ENCODE measurements at places on chromosomes 12 and 14.
A peak's percentile ranks its signal among the peaks of the same experiment; 100 is the strongest.

- DNase-seq: no peak
Observed at GRCh38 chr12:86613311-86613710, 357.1 kb upstream of the MGAT4C start.

DNA sequence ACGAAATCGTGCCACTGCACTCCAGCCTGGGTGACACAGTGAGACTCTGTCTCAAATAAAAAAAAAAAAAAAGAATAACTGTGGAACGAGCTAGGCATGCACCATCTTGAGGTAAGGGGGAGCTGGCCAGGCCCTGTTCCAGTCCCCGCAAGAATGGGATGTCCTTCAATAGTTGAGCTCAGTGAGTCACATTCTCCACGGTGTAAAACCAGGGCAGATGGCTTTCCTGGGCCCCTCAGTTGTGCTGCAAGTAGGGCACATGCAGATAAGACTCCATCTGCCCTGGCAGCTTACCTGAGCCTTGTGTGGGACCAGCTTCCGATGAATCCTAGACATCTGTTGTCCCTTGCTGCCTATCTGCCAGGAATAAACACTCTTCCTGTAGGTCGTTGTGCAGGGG is 312.1 kb downstream of the VRK1 start:
- DNase-seq: no peak

DNA sequence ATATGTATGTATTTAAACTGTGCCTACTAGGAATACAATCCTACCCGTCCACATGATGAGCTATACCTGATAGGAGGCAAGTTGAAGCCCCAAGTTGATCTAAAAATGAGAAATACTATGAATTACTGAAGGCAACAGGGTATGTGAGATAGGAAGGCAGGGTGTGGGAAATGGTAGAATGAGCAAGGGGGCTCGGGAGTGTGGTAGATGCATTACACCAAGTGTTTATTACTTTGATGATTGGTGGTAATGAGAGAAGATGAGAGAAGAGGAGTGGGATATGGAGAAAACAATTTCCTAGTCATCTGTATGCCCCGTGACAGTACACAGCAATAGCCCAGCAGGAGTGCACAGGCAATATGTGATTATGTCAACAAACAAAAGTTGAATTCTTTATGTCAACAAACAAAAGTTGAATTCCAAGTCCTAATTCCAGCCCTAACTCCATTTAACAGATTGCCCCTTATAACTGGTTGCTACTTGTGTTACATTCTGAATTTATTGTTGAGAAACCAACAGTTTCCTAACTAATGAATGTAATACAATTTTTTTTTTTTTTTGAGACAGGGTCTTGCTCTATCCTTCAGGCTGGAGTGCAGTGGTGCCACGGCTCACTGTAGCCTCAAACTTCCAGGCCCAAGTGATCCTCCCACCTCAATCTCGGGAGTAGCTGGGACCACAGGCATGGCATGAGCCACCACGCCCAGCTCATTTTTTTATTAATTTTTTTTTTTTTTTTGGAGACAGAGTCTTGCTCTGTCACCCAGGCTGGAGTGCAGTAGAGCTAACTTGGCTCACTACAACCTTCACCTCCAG is 2.5 kb downstream of the LPCAT3 start:
- no peak for DNase-seq

DNA sequence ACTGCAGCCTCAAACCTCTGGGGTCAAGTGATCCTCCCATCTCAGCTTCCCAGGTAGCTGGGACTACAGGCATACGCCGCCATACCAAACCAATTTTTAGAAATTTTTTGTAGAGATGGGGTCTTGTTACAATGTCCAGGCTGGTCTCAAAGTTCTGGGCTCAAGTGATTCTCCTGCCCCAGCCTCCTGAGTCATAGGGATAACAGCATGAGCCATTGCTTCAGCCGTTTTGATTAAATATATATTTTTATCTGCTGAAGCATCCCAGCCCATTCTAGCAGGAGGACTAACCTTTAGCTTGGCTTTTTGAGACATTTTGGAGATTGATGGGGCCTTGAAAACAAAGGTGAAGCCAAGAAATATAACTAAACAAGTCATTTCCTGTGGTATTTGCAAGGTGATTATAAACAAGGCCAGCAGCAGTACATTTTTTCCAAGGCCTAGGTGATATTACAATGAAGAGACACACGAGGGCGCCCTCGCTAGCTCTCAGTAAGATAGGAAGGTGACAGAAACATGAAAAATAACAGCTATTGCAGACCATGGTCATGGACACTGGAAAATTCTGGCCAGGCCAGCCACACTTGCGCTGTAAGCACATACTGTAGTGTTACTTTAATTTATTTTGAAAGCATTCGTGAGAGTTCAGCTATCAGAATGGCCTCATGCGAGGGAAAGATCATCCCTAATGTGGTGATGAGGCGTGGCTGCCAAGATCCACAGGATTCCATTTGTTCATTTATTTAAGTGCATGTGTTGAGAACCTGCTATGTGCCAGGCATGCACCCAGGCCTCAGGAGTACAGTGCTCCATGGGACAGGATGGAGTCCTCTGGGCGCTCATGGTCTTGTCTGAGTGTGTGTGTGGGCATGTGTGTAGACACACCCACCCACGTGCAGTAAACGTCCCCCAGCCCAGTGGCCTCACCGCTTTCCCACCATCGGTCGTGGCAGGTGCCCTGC is 63.5 kb downstream of the DGLUCY start:
- DNase-seq: peak; percentile 23

DNA sequence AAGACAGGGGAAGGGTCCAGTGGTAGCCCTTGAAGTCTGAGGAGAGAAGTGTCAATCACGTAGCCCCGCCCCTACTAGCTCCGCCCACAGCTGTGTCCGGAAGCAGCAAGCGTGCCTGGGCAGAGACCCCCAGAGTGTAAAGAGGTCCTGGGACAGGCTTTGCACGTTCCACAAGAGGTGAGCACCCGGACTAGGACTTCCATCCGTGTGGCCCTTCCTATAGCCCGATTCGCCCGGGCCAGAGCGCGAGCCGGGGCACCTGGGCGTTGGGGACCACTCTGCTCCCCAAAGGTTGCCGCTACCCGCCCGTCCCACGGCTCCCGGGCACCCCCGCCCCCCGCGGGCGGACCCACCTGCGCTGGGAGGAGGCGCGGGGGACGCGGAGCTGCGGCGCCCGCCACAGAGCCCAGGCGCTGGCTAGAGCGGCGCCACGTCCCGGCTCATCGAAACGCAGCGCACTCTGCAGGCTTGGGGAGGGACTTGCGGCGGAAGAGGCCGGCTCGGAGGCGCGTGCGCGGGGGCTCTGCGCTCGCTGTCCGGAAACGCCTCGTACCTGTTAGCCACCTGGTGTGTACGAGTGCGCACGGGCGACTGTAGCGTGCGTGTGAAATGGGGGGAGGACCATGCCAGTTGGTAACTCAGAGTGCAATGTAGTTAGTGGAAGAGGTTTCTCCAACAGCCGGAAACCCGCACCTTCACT is at the start of gene RABGGTA:
RABGGTA (minus strand) TSS at position 464 of the 700 bp plus-strand sequence. CDS start 482 bp downstream, outside the sequence.
- peak; percentile 86 for DNase-seq

- DNase-seq: no peak
Observed at GRCh38 chr12:94712815-94713515, 62.6 kb upstream of the TMCC3 start.

GRCh38 chr12:110338754-110339153 is 57.7 kb downstream of the ATP2A2 start:
- no peak for DNase-seq

DNA sequence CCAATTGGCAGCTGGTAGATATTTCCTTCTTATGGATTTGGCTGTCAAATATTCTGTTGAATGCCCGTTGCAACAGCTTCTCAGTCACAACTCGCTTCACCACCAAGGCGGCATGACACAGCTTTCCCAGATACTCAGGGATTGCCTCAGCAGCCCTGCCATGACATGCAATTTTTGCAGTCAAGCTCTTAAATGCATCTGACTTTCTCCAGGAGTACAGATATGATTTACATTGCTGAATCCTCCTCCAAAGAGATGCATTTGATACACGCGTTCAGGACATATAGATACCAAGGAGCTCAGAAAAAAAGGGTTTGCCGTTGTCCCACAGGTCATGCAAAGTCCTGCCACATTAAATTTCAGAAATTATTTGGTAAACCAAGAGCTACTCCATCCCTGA is 6.5 kb downstream of the KRT5 start:
- DNase-seq: no peak

DNA sequence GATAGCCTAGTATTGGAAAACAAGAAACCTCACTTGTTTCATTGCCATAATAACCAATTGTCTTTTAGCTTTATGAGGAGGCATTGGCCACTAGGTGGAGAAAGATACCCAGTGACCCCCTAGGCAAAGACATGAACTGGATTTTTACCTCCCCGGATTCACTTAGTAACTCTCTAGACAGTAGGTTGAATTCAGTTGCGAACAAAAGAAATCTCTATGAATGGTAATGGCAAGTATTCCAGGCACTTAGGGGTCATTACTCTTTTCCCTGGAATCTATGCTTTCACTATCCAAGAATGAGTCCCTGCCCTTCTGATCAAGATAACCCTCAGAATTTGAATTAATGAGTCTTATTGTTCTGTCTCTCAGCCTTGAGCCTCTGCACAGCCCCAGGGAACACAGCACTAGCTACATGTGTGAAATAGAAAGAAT is 29.5 kb upstream of the RHOJ start:
- no peak for DNase-seq

DNA sequence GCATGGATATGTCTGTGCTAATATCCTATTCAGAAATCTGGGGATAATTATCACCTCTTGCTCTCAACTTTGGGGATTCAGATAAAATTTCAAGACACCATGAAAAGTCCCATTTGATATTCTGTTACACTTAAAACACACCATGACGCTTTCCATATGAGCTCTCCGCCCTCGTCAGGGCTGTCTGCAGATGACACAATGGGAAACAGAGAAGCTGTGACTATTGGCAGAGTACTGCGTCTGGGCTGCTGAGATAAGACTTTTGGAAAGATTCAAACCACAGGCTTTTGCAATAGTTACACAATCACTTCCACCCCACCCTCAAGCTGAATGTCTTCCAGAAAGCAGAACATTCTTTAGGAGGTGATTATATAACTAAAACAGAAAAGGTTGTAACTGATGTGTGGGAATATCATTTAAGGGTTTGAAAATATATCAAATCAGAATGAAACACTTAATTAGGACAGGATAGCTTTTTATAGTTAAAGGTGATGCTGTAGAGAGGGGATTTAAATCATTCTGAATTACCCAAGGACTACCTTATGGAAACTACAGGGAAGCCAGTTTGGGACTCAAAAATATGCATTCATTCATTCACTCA is 75.3 kb upstream of the TMPO start:
- no peak for DNase-seq

- no peak for DNase-seq
Observed at GRCh38 chr12:51480978-51481377, 56.3 kb downstream of the SLC4A8 start.

GRCh38 chr12:48054955-48055821 is 50.7 kb downstream of the SENP1 start:
- no peak for DNase-seq

DNA sequence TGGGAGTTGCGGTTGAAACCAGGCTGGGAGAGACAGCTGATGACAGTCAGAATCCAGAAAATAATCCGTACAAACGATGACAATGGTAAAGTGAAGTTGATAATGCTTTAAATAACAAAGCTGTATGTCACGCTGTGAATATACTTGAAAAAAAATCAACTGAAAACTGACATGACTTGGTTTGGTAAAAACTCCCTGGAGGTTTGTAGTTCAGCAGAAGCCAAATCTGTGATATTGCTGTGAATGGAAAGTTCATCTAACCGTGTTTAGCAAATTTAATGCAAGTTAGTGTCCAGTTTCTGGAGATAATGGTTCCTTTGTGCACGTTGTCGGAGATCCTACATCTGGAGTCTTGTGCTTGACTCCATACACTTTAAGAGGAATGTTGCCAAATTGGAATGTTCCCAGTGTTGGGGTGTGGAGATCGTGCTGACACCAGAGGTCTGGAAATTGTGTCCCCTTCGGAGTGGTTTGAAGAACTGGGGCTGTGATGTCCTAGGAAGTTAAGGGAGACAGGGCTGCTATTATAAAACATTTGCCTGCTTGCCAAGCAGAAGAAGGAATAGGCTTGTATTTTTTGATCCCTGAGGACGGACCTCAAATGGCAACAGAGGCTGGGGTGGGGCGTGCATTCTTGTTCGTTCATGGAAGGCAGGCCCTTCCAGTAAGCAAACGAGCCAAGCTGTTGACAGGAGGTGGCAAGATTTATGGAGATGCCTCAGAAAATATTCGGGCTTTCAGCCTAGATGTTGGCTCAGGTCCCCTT is 30.6 kb downstream of the PPFIBP1 start:
- DNase-seq: no peak

GRCh38 chr12:16675438-16675837 is 69.5 kb upstream of the LMO3 start:
- DNase-seq: no peak

DNA sequence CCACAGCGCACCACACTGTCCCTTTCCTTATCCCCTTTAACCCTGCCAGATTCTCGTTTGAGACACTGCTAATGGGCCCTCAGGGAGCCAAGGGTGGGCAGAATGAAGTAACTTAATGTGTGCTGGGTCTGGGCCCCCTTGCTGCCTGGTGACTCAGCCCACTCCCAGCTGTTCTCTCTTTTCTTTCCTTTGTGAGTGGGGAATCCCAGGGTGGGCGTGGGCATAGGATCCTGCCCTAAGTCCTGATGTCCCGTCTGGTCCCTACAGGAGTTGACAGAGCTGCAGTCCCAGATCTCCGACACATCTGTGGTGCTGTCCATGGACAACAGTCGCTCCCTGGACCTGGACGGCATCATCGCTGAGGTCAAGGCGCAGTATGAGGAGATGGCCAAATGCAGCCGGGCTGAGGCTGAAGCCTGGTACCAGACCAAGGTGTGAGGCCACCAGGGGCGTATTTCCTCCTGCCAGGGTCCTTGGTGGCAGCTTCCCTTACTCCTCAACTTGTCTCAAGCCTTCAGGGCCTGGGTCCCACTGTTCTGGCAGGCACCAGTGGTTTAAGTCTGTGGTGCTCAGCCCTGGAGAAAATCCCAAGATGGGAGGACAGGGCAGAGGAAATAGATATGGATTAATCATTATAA is 8.3 kb downstream of the KRT7 start:
- no peak for DNase-seq

GRCh38 chr12:116881325-116881876 is at the start of gene HRK:
Gene HRK (minus strand): TSS chr12:116881441. CDS start chr12:116881307, 134 bp downstream.
- no peak for DNase-seq

DNA sequence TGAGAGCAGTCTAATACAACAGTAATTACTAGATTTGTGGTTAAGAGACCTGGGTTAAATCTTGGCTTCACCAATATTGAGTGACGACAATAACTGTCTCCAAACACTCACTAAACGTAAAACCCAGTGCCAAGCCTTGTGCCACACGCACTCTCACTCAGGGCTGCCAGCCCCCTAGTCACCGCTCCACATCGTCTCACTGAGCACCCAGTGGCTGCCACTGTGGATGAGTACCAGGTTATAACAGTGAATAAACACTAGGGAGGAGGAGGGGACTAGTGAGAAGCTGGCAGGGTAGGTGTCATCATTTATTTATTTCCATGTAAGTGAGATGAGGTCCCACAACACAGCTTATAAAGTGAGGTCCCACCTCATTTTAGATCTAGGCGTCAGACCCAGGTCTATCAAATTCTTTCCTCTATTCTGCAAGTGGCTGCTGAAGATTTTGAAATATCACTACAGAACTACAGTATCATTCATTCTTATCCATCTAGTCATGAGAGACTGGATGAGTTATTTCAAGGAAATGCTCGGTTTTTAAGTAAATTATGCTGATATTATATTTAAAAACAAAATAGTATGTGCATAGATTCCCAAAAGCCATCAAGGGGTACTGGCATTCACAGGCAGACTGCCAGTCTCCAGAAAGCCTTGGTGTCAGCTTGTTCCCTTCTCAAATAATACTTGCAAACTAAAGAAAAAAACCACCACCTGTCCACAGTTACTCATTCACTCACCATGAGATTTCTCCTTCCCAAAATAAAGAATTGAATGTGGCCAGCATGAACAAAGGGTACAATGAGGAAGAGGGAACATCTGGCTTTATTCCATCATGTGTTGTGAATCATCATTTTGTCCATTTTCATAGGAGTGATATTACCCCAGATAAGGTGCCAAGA is 84.0 kb downstream of the PTPN21 start:
- no peak for DNase-seq

Data from stimulated activated CD4-positive, alpha-beta T cell treated with anti-CD3 and anti-CD28 coated beads, TNF-alpha, amount 100 ng/mL, for 1 hour (primary cell).